ENCODE measurements at places on chromosomes 5 and 9.

DNA sequence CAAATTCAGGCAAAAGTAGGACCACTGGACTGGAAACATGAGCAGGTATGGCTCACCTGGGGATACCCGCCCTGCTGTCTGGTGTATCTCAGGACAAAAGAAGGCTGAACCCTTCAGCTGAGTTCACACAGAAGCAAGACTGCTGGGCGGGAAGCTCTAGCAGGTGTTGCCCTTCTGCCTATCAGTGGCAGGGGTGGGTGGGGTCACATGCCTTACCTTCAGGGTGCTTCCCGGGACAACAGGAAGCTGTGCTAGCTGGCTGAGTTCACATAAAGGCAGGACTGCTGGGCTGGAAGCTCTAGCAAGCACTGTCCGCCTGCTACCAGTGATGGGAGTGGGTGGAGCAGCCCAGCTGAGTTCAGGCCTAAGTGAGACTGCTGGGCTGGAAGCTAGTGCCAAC lies 498.8 kb upstream of the ZNF608 start:
- no peak for DNase-seq

DNA sequence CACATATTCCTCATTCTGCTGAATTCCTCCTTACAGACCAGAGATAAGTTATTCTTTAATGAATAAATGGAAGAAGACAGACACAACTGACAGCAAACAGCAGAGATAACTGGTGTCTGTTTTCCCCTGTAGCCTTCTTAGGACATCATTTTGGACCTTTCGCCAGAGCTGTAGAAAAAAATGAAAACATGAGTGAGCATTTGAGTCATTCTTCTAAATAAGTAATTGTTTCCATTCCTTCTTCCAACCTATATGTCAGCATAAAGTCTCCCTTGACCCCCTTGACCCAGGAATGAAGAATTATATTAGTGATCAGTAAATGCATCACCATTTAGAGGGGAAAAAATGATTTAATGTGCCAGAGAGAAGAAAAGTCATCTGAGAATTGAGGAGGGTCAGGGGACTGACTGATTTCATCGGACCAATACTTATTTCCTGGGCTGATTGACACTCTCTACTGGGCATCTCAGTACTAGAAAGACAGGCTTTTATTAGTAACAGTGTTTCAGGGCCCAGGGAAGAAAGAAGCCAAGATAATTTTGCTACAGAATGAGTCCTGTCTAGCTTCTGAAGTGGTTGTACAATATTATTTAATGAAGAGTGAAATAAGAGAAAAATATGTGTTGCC lies 597.0 kb downstream of the PSAT1 start:
- no peak for DNase-seq

DNA sequence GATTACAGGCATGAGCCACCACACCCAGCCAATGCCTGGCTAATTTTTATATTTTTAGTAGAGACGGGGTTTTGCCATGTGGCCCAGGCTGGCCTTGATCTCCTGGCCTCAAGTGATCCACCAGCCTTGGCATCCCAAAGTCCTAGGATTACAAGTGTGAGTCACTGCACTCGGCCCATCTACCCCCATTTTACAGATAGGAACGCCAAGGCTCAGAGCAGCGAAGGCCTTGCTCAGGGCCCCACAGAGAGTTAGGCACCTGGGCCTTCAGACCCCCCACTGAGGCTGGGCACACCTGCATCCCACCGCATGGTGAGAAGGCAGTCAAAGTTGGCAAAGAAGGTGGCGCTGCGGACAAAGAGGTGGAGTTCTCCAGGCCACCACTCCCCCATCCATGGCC lies 143.1 kb downstream of the GAPVD1 start:
- no peak for DNase-seq

GRCh38 chr9:115690786-115691496 lies 462.6 kb upstream of the PAPPA start:
- no peak for DNase-seq

DNA sequence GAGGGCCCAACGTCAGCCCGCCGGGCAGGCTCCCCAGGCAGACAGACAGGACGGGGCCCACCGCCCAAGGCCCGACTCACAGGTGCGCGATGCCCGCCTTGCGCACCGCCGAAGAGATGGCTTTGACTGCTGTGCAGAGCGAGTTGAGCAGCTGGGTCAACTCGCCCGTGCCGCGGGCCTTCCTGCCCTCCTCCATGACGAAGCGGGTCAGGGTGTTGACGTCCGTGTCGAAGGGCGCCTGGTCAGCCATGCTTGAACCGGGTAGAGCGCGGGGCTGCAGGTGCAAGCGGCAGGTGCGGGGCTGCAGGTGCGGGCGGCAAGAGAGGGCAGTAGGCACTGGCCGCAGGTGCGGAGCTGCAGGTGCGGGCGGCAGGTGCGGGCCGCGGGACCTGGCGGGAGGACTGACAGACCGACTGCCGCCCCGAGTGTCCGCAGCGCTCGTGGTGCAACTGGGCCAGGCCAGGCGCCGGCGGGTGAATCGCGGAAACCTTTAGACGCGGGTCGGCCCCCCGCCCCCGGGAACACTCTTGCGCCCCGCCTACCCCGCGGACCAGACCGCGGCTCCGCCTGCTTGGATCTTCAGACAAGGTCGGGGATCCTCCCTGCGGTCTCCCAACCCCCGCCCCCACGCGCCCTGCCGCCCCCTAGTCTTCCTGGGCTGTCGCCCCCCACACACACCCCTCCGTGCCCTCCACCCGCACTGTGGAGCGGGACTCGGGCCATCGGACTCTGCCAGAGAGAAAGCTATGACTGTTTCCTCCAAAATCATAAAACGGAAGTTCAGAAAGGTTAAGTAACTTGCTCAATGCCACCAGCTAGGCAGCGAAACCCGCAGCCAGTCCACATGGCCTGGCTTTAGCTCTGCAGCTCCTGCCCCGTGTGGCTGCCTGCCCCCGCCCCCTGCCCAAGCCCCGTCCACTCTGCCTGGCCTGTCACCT lies at the start of gene FBP1:
FBP1 (minus strand) TSS at position 458 of the 938 bp plus-strand sequence; CDS start at position 250, 208 bp downstream.
- DNase-seq = no peak

DNA sequence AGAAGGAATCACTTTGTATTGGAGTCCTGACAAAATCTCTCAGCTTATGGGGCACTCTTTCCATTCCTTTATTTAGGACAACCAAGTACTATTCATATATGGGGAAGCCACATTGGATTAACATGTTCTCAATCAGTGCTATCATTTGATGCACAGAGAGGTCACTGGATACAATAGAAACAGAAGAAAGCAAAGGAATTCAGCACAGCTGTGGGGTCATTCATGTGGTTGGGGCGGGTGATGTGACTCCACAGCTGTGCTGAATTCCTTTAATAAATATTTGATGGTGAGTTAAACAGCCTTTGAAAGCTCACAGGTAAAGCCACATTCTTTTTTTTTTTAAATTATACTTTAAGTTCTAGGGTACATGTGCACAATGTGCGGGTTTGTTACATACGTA lies 854 bp upstream of the TEX48 start:
- no peak for DNase-seq

DNA sequence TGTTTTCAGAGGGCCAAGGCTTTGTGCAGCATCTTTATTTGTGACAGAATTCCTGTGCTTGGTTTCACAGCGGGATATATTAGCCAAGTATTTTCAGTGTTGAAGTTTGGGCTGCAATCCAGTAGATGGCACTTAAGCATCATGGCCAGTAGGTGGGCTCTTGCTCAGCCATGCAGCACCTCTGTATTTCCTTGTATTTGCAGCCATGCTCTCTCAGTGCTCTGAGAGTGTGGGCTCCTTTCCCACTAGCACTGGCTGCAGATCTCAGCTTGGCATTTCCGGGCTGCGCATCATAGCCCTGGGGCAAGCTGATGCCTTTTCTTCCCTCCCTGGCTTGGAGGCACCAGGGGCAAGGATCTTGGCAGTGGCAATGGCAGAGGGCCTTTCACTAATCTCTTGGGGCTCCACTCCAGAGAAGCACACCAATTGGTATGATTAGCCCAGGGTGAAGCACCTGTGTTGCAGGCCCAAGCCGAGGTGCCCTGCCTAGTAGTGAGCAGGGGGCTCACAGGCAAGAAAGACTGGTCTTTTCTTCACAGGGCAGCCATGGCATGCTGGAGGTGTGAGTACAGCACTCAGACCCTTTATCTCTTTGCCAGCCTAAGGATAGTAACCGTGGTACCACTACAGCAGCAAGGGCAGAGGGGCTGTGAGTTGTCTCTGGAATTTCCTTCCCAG lies 48.3 kb downstream of the SLCO6A1 start:
- no peak for DNase-seq
